Hematopoietic multipotent progenitor cell treated with erythropoietin and hydrocortisone succinate and interleukin-3 and kit ligand, for 17 days (in vitro differentiated cells): ENCODE measurements at places on chromosomes 12 and 14.

DNA sequence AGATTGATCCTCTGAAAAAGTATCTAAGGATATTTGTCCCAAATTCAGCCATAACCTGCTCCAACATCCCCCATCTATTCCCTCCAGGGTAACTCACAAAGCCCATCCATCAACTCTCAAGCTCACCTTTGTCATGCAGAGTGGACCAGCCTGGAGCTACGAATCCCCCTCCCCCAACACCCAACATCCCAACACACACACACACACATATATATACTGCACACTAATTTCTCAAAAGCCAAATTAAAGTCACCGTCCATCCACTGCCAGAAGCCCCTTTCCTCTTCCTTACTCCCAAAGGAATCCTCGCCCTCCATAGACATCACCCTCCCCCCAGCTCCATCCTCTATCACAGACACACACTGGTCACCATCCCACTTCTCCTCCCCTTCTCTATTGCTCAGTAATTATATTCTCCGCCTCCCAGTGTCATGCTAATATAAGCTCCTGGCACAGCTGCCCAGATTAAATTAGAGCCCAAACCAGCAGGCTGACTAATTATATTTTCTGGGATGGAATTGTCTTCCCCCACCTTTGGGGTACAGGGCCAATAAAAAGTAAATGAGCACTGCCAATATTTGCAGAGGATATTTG, 13.5 kb upstream of the TESPA1 start:
- no peak for DNase-seq

DNA sequence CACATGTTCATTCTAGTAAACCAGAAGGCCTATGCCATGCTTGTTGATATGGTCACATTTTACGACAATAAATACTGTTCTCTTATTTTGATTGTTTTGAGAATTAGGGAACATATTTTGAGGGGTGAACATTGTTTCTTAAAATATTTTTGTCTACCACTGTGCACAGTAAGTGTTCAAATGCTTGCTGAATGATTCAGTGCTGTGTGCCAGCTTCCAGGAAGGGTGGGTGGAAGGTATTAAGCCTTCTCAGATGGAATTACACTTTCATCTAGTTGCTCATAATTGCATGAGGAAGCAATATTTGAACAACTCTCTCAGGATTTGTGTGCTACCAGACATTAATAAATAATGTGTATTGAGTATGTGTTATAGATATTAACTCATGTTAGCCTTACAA, 15.5 kb upstream of the TMX1 start:
- no peak for DNase-seq

- no peak for DNase-seq
Measured at GRCh38 chr14:99413911-99414310, 66.7 kb downstream of the SETD3 start.

DNA sequence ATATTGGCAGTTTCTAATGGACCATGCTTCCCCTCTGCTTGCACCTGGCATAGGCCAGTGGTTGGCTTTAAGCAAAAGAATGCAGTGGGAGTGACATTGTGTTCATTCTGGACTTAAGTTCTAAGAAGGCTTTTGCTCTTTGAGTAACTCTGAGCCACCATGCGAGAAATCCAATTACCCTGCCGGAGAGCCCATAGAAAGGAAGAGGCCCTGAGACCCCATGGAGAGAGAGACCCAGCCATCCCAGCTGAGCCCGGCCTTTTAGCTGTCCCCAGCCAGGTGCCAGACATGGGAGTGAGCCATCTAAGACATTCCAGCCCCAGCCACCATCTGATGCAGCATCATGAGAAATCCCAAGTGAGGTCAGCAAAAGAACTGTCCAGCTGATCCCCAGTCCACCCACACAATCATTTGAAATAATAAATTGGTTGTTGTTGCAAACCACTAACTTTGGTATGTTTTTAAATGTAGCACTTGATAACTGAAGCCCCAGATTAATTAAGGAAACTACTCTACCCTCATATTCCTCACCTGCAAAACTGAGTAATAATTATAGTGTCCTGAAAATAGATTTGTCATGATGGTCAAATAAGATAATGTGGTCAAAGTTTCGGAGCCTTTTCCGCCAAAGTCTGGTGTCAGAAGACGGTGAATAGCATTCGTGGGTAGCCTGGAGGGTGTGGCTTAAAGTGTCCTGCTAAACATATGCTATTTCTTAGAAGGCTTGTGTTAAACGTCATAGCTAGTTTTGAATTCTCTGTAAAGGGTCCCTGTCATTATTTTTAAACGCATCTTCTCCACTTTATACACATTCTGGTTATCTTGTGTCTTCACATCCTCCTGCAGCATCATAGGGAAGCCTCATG, 166.6 kb upstream of the PELI2 start:
- DNase-seq, result no peak

GRCh38 chr14:50318031-50318626, 6.0 kb downstream of the DMAC2L start:
- peak; percentile 80 for DNase-seq

- DNase-seq, result no peak
Measured at GRCh38 chr14:59020382-59020781, 168.1 kb upstream of the DAAM1 start.

DNA sequence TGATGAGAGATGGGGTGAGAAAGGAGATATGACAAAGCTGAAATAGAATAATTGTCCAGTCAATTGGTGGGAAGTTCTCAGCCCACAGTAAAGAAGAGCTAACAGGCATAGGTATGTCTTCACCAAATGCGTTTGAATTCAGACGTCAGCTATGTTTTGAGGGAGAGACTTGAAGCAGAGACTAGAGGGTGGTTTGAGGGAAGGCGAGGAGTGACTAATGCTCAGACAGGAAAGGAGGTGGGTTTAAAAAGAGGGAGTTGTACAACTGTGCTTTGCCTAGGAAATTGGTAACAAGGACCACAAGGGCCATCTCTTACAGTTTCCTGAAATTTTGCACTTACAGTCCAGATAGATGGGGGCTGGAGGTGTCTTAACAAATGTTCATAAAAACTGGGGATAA, 6.4 kb downstream of the JKAMP start:
- DNase-seq, result no peak

DNA sequence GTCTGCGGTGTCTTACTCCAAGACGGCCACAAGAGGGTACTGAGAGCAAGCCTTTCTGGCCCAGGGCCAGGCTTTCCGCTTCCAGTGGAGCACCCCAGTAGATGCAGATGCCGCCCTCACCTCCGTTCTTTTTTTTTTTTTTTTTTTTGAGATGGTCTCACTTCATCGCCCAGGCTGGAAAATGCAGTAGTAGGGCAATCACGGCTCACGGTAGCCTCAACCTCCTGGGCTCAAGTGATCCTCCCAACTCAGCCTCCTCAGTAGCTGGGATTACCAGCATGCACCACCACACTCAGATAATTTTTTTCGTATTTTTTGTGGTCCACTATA, 5.6 kb upstream of the LBHD2 start:
- DNase-seq, result peak; percentile 85

GRCh38 chr14:106657460-106657859, 1131.1 kb downstream of the TMEM121 start:
- no peak for DNase-seq

- no peak for DNase-seq
Measured at GRCh38 chr12:80877721-80878265, 59.9 kb downstream of the LIN7A start.

DNA sequence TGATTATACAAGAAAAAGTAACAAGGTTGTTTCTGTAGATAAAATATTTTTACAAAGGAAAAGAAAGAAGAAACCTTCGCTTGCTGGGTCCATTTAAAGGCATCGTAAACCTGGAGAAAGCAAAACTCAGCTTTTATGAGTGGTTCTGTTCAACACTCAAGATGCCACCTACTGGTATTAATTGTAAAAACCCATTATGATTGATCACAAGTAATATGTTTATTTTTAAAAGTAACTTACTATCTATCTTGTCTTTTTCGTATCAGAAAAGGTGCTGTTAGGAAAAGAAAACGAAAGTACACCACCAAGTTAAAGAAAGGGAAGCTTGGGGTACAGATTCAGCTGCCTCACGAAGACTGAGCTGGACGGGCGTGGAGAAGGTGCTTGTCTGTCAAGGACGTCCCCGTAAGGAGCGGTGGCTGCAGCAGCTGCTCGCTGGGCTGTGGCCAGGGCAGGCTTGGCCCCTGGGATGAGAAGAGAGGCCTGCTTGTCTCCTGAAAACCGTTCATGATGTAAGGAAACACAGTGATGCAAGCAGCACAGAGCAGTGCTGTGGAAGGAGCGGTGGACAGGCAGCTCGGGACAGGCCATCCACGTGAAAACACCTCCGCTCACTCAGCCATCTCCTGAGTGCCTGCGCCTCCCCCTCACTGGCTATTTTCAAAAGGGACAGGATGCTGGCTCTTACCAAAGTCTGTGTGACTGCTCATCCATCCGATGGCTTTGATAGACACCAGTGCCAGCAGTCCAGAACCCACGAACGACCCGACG, 25.0 kb downstream of the SLC15A4 start:
- no peak for DNase-seq
